ENCODE measurements at places on chromosomes 1 and 21.

- no peak for DNase-seq
Measured at GRCh38 chr1:1910651-1911331, 4.3 kb upstream of the CALML6 start.

DNA sequence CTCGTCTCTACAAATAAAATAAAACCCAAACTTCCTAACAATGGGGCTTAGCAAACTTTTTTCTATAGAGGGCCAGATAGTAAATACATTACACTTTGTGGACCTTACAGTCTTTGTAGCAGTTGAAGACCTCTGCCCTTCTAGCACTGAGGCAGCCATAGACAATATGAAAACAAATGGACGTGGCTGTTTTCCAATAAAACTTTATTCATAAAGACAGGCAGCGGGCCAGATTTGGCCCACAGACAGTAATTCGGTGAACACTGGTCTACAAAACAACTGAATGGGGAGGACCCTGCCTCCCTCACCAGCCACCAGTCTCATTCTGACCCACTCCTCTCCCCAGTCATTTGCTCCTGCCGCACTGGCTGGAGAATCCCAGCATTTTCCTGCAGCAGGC, 162.3 kb downstream of the KAZN start:
- DNase-seq, result no peak

- no peak for DNase-seq
Measured at GRCh38 chr1:25624156-25624555, 7.6 kb downstream of the MAN1C1 start.

DNA sequence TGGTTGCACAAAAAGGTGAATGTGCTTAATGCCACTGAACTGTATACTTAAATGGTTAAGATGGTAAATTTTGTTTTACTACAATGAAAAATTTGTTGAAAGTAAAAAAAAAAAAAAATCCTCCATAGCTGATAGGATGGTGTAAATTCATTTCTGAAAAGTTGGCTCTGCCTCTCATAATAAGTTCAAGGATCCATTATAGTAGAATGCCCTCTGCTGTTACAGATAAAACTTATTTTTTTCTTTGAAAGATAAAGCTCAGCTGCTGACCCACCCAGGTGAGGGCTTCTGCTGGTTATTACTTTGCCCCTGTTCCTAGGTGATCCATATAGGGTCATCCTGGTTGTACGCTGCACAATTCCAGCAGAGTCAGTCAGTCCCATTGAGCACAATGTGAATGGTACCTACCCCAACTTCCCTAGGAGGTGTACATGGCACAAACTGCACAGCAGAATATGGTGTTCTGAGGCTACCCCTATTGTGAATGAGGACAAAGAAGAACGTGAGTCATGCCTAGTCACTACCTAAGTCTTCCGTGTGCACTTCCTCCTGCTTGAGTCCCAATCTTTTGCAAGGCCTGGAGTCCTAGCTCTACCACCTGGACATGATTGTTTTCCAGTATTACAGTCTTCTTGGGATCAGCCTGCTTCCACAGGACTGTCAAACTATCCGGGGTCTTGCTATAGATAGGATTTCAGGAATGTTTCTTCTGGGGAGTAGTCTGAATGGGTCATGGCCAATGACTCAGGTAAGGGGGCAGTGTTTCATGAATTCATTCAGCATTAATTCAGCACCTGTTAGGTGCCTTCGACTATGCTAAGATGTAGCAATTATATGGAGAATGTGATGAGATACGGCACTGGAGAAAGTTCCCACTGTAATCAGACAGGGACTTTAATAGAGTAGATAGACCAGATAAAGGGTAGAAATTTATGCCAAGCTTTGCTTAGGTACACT, 20.8 kb upstream of the CD5L start:
- DNase-seq, result peak; percentile 7

- no peak for DNase-seq
Measured at GRCh38 chr1:23644555-23644866, 47.1 kb upstream of the RPL11 start.

DNA sequence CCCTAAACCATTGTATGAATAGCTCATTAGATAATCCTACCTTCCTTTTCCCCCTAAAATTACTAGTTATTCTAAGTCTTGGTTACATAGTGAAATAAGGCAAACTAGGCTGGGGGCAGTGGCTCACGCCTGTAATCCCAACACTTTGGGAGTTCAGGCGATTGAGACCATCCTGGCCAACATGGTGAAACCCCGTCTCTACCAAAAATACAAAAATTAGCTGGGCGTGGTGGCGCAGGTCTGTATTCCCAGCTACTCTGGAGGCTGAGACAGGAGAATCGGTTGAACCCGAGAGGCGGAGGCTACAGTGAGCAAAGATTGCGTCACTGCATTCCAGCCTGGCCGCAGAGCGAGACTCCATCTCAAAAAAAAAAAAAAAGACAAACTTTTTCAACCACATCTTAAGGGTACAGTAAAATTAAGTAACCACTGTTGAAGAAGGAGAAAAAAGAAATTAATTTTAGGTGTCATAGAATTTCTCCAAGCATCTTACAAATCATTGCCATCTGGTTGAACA, 108.5 kb downstream of the DENND1B start:
- DNase-seq, result no peak

DNA sequence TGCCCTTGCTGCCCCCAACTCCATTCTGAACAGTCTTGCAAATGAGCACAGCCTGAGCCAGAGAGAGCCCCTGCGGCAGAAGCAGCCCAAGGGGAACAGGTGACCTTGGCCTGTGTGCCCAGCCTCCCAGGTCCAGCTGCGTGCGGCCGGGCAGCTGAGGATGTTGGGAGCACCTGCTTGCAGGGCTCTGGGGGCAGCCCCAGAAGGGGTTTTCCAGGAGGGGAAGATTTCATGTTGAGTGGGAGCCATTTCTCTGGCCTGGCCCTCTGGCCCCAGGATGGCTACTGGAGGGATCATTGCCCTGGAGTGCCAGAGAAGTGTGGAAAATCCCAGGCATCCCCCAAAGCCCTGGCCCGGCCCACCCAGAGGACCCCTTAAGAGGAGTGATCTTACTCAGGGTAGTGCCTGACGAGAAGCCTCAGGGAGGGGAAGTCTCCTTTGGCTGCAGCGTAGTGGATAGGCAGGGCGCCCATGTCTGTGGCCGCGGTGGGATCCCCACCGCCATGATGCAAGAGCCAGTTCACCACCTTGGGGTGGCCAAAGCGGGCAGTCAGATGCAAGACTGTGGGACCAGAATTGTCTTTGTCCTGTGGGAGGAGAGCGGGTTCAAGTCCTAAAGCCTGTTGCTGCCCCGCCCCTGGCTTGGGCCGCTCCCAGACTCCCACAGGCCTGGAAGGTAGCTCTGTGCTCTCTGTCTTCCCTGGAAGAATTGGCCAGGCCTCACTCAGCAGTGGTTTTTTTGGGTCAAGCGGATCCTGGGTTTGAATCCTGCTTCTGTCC, 20.6 kb upstream of the RNU1-4 start:
- no peak for DNase-seq

DNA sequence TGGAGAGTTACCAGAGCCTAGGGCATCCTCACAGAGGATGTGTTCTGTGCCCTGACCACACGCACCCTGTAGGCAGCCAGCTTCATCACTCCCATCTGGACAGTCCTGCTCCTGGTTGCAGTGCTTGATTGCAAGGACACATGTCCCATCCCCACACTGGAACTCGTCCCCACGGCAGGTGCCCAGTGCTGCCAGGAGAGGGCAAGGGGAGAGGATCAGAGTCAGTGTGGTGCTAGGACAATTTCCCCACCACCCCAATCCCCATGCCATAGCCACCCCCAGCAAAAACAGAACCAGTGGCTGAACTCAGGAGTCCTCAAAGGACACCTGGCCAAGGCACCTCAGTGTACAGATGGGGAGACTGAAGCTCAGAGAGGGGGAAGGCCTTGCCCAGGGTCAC, 37.2 kb upstream of the MAGOH start:
- no peak for DNase-seq

- no peak for DNase-seq
Measured at GRCh38 chr1:208748387-208749165, 504.4 kb upstream of the PLXNA2 start.

Data from SW480 (cell line).